ENCODE measurements at places on chromosomes 11 and 22.

DNA sequence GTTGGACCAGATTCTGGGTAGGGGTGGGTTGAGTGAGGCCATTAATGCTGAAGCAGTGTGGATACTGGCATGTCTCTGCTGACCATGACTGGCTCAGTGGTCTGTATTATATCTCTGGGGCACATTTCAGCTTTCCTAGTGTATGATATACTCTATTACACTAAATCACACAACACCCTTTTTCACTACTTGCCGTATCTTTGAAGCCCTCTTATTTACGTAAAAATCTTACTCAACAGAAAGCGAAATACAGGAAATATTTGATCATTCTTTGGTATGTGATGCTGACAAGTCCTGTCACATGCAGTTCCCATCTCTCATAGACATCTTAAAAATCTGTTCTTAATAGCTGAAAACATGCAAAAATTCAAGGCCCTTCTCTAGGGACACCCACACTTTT, 40.3 kb downstream of the OR5B17 start:
- DNase-seq: no peak

- no peak for DNase-seq
Measured at GRCh38 chr11:59208956-59209355, 3.8 kb downstream of the MPEG1 start.

- no peak for DNase-seq
Measured at GRCh38 chr11:42913731-42914130, 398.1 kb upstream of the API5 start.

GRCh38 chr11:28879869-28880268, 771.7 kb downstream of the METTL15 start:
- DNase-seq: no peak

DNA sequence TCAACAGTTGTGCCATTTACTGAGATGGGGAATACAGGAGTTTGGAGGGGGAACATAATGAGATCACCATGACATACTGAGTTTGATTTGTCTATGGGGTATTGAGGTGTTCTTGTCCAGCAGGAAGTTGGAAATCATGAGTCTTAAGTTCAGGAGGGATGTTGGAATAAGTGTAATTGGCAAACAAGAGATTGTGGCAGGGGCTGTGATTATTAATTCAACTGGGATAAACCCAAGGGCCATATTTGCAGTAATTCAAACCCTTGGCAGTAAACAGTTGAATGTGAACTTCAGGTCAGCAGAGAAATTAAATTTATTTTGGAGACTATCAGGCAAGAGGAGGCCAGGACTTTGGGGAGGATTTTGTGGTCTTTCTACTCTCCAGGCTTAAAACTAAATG, 33.4 kb downstream of the ADM start:
- no peak for DNase-seq

- no peak for DNase-seq
Measured at GRCh38 chr11:134783234-134783633, 371.2 kb upstream of the B3GAT1 start.

DNA sequence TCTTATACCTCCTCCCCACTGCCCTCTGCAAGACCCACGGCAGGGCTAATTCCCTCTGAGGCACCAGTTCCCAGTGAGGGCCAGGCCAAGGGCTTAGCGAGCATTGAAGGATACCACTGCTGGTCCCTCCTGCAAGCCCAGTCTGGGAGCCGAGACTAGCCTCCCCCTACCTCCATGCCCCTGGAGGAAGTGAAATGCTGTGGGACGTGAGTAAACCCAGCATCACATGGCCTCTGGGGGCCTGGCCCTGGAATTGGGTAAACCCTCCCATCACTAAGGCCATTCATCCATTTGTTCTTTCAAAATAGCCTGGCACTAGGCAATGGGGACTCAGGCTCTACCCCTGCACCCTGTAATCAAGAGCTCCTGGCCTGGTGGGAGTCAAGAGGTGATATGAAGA, 24.7 kb downstream of the ARAP1 start:
- no peak for DNase-seq
